ENCODE measurements at places on chromosomes 12 and 14.

DNA sequence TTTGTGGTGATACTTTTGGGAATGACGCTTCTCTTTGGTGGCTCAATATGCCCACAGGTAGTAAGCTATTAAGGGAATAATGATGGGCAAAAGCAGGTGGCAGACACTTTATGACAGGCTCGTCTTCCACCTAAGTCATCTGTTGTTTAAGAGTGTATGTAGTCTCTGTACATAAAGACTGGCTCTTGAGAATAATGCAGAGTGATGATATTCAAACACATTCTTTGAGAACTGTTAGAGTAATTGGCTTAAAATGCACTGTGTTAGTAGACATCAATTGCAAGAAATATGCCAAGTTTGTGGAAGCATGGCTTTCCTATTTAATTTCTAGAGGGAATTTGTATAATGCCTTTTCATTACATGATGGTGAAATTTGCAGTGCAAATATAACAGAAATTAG, 694.8 kb upstream of the MIS18BP1 start:
- no peak for DNase-seq

- no peak for DNase-seq
Observed at GRCh38 chr14:69755296-69755695, 11.6 kb upstream of the SRSF5 start.

GRCh38 chr14:67575684-67576083, 24.4 kb downstream of the PIGH start:
- DNase-seq, result no peak

DNA sequence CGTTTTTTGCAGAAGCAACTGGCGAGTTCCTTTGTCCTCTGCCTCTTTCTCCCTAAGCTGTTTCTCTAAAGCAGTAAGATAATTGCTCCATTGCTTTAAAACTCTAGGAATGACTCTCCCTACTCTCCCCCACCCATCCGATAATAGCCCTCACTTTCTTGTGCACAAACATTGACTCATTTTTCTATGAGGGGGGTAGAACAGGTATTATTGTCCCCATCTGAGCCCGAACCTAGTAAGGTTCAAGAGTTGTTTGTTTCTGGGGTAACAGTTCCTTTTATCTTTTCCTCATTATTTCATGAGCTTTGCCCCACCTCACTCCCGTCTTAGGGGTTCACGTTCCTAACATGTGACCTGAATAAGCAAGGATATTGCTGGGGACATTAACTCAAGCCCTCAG, 190.6 kb downstream of the EMP1 start:
- DNase-seq, result no peak

DNA sequence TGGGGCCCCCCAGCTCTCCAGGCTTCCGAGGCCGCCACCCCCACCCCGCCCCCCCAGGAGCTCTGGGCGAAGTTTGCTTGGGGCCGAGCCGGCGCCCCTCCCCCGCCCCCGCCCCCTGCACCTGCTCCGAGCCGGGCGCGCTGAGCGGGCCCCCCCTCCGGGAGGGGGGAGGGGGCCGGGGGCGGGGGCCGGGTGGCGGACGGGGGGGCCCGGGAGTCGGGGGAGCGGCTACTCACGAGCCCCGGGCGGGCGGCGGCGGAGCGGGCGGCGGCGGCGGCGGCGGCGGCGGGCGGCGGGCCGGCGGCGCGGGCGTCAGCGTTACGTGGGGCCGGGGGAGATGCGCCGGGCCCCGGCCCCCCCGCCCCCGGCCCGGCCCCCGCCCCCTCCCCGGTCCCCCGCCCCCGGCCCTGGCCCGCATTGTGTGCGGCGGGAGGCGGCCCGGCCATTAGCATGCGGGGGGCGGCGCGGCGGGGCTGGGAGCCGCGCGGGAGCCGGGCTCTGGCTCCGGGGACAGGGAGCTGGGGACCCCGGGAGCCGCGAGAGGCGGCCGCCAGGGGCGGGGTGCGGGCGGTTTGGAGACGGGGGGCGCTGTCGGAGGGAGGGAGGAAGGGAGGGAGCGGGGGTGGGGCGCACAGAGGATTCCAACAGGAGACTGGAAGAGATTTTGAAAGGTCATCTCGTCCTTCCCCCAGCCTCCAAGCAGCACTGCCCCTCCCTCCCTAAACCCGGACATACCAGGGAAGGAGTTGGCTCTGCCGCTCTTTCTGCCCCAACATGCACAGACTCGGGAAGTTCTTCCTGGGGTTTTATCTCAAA, at the start of gene ZNF219:
Gene ZNF219 (minus strand): TSS at position 580 of the 816 bp plus-strand sequence. CDS start 5,064 bp downstream, outside the sequence.
- no peak for DNase-seq

DNA sequence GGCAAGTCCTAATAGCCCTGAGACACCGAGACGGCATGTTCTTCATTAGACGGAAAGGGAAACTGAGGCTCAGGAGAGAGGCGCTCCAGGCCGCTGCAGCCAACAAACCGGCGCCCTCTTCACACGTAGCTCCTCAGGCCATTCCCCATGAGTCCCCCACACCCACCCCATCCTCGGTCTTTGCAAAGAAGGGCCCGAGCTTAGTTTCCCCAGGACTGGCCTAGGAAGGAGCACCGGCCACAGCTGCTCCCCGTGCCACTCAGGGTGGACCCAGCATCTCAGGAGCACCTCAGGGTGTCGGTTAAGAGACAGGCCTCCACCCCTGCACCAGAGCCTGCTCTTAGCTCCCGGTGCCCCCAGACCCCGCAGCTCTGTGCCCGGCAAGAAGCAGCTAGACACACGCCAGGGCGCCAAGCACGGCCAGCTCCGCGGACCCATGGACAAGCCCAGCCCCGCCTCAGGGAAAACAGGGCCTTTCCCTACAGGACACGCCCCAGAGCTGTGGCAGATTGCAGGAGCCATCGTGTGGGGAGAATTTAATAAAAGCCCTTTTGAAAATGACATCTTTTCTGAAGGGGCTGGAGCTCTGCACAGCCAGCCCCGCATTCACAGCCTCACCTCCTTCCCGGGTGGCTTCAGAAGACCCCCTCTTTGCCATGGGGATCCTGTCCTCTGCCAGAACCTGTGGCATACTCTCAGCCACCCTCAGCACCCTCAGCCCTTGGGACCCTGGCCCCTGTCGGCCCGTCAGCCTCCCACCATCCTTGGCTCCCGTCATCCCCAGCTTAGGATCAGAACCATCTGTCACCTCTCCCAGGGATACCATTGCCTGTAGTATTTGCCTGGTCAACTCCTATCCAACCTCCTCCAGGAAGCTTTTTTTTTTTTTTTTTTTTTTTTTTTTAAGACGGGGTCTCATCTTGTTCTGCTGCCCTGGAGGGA, 59.7 kb downstream of the LGMN start:
- DNase-seq, result no peak

GRCh38 chr14:65940056-65940735, 527.7 kb downstream of the FUT8 start:
- no peak for DNase-seq

DNA sequence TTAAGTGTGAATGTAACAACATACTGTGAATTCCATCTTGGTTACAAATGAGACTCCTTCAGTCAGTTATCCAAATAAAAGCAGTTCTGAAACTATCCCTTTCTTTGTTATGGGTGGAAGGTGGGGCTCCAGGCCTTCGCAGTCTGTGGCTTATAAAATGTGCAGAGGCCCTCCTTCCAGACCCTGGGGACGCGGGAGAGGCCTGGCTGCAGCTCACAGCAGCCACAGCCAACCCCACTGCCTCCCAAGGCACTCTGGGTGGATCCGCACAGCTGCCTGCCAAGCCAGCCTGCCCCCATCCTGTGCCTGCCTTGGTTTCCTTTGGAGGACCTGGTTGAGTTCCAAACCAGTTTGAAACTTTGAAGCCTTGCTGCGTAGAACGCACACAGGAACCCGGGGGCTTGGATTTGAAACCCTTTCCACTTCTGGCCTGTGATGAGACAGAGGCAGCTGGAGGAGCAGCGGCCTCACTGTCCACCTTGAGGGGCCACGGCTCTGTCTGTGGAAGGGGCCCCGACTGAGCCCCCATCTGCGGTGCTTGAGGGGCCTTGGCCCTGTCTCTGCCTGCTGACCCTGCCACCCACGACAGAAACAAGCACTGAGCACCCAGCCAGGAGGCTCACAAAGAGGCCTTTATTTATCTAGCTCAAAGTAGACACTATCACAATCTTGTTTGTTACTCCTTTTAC, 30.4 kb downstream of the CCNK start:
- DNase-seq, result no peak

- no peak for DNase-seq
Observed at GRCh38 chr12:50564948-50565297, 60.1 kb downstream of the DIP2B start.

GRCh38 chr14:101506926-101507835, 54.1 kb upstream of the DIO3 start:
- DNase-seq, result no peak

DNA sequence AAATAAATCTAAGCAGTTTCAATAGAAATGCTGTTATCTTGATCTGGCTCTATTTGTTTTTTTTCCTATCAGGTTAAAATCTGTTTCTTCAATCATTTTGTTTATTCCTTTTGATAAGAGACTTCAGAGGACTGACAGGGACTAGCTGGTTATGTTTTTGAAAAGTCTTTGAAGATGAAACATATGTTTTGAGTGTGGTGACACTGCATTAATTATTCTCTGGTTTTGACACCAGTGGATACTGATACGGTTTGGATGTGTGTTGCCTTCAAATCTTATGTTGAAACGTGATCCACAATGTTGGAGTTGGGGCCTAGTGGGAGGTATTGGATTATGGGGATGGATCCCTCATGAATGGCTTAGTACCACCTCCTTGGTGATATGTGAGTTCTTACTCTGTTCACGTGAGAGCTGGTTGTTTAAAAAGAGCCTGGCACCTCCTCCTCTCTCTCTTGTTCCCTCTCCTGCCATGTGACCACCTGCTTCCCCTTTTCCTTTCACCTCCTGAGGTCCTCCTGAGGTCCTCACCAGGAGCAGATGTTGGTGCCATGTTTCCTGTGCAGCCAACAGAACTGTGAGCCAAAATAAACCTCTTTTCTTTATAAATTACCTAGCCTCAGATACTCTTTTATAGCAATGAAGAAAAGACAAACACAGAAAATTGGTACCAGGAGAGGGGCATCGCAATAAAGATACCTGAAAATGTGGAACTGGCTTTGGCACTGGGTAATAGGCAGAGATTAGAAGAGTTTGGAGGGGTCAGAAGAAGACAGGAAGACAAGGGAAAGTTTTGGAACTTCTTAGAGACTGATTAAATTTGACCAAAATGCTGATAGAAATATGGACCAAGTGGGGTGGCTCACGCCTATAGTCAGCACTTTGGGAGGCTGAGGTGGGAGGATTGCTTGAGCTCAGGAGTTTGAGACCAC, 23.0 kb downstream of the RASSF3 start:
- DNase-seq, result no peak

GRCh38 chr14:96204151-96205058, at the start of gene BDKRB2:
Gene BDKRB2 (plus strand): TSS chr14:96204839. CDS start chr14:96237108, 32,269 bp downstream.
- DNase-seq, result peak; percentile 74
